Frontal cortex (tissue), 4 donors: ENCODE measurements at places on chromosomes 5 and 9.

GRCh38 chr5:81513982-81514381 is 120.0 kb upstream of the ACOT12 start:
- no peak for DNase-seq

- no peak for DNase-seq
These were observed 29.1 kb downstream of the DDX46 start for GRCh38 chr5:134787692-134788091.

DNA sequence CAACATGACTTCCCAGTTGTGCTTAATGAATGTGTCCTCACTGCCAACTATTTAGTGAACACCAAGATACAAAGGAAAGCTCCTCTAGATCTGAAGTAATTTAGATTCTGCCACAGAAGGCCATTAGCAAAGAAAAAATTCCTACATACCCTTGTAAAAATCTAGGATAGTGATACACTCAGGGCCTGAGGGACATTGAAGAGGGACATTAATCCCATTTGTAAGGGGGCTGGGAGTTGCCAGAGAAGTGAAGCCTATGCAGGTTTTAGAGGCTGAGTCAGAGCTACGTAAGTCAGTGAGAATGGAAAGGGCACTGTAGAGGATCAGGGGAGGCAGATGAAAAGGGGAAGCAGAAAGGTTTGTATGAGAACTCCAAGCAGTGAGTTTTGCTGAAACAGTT is 286.9 kb upstream of the TARS1 start:
- DNase-seq, result no peak

GRCh38 chr5:36870399-36871040 is 6.0 kb upstream of the NIPBL start:
- no peak for DNase-seq

DNA sequence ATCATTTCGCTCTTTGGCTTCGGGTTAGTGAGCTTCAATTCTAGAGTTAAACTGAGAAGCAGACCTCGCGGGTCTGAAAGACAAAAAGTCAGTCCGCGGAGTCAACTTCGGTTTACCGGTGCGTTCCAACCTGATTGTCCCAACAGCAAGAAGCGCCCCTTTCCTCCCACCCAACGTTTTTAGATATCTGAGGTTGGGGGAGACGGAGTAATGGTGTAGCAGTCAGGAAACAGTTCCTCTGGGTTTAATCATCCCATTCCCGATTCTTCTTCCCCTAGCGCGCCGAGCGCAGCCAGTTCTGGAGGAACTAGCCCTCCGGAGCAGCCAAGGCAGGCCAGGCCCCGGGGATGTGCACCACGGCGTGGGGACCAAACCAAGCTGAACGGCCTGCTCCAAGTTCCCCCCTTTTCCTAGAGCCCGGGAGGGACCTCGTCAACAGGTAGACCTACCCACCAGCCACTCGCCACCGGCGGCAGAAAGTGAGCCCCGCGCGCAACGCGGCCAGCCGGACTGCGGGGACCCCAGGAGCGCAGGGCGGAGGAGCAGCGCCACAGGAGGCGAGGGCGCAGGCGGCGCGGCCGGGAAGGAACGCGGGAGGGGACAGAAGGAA is 622 bp upstream of the ISL1 start:
- DNase-seq, result no peak

- DNase-seq, result no peak
These were observed 65.6 kb upstream of the IRX2 start for GRCh38 chr5:2817031-2817603.

GRCh38 chr9:26637101-26637500 is 255.5 kb downstream of the CAAP1 start:
- DNase-seq, result no peak

DNA sequence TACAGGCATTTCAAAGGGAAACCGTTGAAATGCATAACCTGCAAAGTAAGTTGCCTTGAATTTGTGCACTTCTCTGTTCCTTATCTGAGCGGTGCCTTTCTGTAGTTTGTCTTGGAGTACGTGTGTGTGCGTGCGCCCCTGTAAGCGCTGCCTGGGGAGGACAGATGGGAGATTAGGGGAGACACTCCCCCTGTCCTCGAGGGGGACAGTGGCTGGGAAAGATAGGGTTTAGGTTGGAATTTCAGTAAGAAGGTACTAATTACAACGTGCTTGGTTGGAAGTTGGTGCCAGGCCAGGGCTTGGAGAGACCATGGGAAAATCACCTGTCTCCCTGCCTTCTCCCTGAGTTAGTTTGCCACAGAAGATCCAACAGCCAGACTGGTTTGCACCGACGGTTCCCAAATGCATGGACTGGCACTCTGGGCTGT is 73.2 kb downstream of the PIK3R1 start:
- DNase-seq, result no peak

- DNase-seq, result no peak
These were observed 7.5 kb upstream of the SPATA9 start for GRCh38 chr5:95690333-95690732.

DNA sequence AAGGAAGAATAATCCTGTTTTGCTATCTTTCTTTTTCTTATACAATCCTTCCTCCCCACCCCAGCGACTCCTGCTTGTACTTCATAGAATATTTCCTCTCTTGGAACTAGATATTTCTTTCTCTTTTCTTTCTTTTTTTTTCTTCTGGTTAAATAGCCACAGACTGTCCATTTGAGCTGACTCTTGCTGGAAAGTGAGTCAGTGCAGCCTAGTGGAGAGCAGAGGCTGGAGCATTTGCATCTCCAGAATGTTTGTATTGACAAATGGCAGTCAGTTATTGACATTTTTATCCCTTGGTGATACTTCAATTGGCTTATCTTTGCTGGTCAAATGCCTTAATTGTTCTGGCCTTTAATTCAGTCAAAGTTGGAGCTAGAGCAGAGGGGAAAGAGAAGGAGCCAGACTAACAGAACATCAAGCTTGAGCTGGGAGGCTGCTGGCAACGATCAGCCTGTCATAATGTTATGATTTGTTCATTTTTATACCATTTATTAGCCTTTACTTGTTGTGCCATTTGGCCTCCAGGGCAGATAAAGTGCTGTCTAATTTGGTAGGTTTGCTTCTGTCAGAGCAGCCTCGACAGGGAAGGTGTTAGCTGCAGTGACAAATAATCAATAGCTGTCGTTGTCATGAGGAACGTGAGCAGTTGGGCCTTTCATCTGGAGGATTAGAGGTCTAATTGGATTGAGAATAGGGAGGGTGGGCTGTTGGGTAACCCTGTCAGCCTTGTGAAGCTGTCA is 69.0 kb downstream of the INVS start:
- DNase-seq, result no peak

- DNase-seq, result no peak
These were observed 90.6 kb downstream of the ZCCHC7 start for GRCh38 chr9:37210737-37211523.

GRCh38 chr5:77157732-77158532 is 52.5 kb upstream of the PDE8B start:
- DNase-seq, result no peak

DNA sequence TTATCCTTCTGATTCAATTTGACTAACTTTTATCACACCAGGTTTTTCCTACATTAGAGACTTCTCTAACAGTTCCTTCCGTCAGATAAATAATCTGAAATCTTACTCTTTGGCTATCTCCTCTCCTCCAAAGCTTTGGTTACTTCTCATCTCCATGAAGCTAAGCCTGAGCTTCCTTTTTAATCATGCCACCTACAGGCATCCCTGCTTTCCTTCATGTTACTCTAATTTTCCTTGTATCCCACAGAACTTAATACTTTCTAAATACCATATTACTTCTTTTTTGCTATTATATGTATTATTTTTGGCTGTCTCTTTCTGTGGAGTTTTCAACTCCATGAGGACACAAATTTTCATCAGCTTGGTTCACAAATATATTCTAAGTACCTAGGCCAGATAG is 49.7 kb downstream of the C9 start:
- no peak for DNase-seq

DNA sequence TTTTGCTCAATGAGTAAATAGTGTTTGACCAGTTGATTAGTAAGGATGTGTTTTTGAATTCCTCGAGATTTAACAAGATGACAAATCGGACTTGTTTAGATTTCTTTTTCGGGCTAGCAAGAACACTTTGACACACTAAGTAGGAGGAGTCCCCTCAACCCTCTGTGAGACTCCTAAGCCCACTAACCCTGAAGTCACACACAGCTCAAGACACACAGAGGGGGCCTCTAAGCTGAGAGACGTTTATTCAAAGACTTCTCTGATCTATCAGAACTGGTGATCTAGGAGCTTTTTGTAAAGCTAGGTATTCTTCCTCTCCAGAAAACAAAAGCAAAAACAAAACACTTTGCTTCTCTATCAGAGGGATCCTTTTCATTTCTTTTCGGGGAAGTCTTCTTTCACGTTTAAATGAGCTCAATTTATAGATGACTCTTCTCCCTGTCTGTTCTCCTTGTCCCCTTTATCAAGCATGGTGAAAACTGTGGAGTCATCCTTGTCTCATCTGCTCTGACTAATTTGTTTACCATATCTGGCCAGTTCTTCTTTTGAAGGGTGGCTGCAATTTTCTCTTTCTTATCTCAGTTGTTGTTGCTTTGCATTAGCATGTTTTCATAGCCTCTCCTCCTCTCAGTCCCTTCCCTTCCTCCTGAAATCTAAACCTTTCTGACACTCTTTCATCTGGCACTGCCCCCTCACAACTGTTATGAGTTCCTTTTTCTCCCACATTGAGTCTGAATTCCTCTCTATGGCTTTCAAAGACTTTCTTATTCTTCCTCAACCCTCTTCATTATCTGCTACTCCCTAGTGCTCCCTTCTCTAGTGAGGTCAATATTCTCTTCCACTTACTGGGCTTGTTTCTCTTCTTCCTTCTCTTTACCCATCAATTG is 68.5 kb upstream of the RAI14 start:
- no peak for DNase-seq

DNA sequence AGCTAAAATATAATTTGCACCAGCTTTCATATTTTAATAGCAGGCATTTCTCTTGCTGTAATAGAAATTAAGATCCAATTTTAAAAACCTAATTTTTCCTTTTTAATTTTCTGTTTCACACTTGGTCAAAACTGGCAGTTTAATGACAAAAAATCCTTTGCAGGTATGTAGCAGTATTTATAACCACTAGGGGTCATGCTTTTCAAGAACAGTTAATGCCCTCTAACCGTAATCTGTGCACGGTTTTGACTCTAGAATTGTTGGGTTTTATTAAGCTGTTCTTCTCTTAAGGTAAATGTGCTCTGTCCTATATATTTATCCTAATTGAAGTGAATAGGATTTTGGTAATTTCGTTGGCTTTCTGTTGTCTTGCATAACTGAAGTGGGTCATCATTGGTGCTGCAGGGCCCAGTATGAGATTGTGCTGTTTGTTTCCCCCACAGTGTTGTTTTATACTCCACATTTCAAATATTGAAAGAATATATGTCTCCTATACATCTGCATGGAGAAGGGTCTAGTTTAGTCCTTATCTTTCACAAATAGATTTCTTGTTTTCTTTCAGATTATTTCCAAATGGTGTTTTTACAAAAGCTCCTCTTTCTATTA is 107.4 kb downstream of the SCAMP1 start:
- DNase-seq, result peak; percentile 20

DNA sequence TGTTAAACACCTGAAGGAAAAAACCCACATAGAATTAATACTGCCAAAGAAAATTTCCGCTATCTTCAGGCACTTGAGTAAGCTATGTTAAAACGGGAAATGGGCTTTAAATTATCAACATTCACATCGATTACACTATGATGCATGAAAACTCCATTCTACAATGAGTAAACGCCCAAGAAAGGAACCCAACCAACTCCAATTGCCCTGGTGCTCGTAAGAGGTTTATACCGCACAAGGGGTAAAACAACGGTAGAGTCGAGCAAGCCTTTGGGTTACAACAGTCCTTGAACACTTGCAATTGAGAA is 1.0 kb downstream of the AGTPBP1 start:
- no peak for DNase-seq

DNA sequence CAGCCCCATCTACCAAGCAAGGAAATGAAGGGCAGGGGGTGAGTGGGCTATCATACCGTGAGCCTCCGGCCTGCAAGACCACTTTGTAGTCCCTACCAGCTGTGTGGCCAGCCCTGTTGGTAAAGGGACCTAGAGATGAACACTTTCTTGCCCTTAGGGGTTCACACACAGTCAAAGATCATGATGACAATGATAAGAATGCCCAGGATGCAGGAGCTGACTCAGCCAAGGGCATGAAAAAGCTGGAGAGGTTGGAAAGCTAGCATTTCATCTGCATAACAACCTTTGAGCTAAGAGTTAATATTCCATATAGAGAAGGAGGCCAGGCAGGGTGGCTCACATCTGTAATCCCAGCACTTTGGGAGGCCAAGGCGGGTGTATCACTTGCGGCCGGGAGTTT is 19.2 kb upstream of the FGFR4 start:
- DNase-seq, result no peak

DNA sequence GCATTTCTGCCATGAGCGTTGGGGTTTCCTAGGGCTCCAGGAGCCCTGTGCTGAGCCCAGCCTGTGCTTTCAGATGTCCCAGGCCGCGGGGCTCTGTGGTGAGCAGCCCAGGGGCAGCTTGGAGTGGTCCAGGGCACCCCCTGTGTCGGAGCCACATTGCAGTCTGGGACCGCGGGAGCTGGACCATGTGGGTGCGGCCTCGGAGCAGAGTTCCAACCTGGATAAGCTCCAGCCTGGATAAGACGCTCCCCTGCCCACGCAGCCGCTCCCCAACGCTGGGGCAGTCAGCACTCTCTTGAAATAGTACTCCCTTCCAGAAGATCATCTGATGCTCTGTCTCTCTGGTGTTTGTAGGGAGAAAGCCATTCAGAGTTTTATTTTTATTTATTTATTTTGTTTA is 111.1 kb downstream of the WNK2 start:
- DNase-seq, result peak; percentile 29

GRCh38 chr5:105506692-105507277 is 1944.2 kb upstream of the NUDT12 start:
- DNase-seq, result no peak

DNA sequence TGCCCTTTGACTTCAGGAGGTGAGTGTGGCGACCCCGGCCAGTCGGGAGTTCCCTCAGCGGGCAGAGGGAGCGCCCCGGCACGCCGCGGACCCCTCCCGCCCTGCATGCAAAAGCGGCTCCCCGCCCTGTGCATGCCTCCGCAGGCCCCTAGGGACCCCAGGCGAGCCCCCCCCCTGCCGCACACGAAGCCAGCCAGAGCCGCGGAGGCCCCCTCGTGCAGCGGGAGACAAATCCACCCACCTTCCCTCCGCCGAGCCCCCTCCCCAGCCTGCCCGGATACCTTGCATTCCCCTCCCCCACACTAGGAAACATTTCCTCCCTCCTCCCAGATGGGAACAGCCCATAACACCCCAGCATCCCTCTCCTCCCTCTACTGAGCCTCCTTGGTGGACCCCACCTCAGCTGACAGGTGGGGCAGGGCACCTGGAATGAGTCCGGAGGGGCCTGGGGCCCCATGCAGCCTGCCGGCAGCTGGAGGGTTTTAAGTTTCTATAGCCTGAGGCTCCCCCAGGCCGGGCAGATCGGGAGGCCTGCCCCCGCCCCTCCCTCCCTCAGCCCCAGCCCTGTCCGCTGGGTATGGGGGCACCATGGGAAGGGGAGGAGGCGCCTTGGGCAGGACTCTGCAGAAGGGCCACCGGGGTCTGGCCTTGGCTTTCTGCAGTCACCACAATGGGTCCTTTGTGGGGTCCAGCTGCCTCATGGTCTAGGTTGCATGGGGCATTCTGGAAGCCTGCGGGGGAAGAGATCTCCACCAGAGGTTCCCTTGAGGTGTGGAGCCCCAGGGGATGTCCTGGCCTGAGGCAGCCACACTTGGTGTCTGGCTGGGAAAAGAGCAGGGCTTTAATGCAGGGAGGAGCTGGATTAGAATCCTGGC is 601 bp downstream of the ERGIC1 start:
- DNase-seq, result peak; percentile 42
